ENCODE measurements at places on chromosomes 2 and 18. TPM values are rescaled to one million over a fixed set of nuclear protein-coding genes. Genes with fewer than 3 reads are reported as not detected.

DNA sequence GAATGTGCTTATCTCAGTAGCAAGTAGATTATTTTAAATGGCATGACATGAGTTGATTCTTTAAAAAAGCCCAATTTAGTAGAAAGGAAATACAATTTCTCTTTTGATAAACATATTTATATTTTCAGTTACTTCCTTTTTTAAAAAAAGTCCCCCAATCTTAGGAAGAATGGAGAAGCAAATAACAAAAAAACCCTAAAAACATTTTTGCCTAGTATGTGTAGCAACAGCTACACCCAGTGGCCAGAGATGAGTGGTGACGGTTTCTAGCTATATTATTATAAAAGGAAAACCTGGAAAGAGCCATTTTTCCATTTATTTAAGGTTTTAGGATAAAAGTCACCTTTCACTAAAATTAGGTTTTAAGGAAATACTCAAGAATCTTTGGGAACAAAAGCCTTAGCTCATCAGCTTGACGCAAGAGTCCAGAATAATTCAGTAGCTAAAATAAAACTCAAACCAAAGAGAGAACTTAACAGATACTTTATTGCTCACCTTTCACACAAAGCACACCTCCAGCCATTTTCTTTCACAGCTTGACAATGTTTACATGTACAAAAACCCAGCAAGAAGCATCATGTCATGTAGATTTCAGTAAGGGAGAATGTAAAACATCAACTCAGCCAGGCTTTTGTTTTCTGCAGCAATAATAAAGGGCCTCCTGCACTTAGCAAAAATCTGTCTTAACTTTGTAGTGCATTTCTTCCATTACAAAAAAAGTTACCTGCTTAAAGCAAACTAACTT, 15.7 kb downstream of the FAM98A start:
- DNase-seq, result no peak

- no peak for DNase-seq
These were observed 147.2 kb downstream of the ETAA1 start for GRCh38 chr2:67544286-67544685.

GRCh38 chr18:25842665-25843064, 247.7 kb downstream of the SS18 start:
- DNase-seq, result no peak

- DNase-seq, result no peak
These were observed 12.6 kb upstream of the TTC32 start for GRCh38 chr2:19914266-19914975.

DNA sequence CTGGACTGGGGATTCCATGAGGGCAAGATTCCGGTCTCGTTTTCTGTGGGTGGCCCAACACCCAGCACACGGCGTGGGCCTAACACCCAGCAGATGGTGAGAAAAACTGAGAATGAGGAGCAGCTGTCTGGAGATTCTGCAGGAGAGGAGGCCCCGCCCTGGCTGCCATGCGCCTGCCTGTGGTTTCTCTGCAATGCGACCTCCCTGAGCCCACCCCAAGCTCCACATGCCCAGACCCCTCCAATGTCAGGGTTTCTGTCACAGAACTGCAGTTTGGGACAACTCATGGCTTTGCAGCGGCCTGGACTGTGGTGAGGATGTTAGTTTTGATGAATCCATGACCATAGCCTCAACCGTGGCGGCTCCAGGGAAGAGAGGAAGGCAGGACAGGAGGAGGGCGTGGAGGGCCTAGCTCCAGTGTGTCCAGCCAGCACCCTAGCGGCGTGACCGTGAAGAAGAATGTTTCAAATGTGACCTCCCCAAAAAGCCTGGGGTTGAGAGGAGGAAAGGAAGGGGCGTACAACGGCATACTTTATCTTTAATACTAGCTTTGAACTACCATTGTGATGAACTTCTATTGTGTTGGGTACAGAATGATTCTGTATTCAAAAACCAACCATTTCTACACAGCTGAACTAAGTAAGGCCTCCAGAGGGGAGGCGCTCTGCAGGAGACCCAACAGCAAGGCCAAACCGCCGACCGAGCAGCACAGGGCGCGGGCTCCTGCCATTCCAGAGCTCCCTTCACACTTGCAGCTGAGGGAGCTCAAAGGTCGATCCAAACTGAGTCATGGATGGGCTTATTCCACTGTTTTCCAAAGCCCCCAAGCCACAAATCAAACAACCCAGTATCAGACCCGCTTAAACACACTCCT, 3.4 kb downstream of the PXDN start:
- DNase-seq, result no peak

DNA sequence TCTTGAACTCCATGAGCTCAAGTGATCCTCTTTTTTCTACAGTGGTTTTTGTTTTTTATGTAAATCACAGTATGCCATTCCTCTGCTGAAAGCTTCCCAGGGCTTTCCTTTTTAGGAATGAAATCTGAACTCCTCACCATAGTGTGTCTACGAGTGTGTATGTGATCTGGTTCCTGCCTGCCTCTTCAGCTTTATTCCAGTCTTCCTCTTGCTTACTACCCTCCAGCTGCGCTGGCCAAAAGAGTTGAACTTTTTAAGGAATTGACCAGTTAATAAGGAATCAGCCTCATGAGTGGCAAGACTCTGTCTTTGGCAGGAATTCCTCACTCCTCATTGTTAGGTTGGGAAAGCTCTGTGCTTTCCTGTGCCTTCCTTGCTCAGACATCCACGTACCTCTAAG, 4.0 kb downstream of the CCT7 start:
- DNase-seq, result no peak

DNA sequence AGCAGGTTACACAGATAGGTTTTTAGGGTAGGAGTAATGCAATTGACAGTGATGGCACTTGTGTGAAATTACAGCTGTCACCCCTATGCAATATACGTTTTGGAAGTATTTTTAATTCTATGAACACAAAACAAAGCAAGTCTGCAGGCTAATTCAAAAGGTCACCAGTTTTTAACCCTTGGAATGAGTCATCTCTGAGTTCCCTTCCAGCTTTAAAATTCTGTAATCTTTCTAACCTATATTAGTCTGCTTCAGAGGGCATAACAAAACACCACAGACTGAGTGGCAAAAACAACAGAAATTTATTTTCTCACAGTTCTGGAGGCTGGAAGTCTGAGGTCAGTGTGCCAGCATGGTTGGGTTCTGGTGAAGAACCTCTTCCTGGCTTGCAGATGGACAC, 596.9 kb upstream of the HNMT start:
- DNase-seq, result no peak

The C2orf81 gene
- polyA plus RNA-seq, result 5.7 TPM

Data from right renal cortex interstitium (tissue), 3 donors.